ENCODE measurements at places on chromosomes 5 and 9.

- no peak for DNase-seq
Observed at GRCh38 chr5:158995694-158996173, 104.0 kb downstream of the EBF1 start.

DNA sequence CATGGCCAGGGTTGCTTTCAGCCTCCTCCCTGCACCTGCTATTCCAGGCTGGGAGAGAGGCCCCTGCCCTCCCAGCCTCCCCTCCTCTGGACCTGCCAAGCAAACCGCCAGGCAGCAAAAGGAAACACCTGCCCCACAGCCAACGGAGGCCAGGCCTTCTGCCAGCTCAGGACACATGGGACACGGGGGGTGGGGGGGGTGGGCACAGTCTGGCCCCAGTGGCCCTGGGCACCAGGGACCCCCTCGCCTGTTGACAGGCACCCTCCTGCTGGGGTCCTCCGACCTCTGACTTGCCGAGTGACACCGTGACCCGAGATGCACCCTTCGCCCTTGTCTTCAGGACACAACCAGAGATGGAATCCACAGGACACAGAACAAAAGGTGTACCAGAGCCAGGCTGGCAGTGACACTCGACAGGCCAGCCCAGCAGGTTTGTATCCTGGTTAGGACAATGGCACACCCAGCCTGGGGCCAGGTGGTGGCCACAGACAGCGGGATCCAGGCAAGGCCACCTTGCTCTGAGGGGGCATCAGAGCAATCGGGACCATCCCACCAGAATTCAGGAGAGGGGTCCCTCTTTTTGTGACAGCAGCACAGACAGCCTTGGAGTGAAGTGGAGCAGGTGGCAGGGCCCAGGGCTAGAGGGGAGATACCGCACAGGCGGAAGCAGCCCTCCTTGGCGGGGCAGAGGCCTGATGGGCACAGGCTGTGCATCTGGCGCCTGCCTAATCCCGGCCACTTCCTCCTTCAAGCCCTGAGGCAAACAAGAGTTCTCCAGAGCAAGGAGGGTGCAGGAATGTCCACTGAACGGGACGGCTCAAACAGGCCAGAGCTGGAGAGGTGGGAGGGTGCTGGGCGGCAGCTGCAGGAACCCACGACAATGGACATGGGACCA is 1.3 kb upstream of the TMEM210 start:
- DNase-seq, result no peak

DNA sequence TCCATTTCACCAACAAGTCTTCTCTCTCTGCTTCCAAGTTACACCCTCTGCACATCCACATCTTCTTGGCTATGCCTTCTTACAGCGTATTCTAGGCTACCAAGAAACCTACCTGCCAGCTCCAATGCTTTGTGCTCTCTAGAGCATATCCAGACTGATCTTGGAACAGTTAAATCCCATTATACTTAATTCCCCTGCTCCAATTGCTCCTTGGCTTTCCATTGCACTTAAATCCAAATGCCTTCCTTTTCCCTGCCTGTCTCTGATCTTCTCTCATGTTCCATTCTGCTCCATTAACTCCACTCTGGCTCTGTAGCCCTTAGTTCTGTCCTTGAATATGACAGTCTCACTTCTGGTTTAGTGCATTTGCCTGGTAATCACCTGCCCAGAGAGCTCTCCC is 322.4 kb downstream of the LRRC70 start:
- DNase-seq, result no peak

GRCh38 chr5:10409504-10409903 is 32.2 kb upstream of the ROPN1L start:
- no peak for DNase-seq

DNA sequence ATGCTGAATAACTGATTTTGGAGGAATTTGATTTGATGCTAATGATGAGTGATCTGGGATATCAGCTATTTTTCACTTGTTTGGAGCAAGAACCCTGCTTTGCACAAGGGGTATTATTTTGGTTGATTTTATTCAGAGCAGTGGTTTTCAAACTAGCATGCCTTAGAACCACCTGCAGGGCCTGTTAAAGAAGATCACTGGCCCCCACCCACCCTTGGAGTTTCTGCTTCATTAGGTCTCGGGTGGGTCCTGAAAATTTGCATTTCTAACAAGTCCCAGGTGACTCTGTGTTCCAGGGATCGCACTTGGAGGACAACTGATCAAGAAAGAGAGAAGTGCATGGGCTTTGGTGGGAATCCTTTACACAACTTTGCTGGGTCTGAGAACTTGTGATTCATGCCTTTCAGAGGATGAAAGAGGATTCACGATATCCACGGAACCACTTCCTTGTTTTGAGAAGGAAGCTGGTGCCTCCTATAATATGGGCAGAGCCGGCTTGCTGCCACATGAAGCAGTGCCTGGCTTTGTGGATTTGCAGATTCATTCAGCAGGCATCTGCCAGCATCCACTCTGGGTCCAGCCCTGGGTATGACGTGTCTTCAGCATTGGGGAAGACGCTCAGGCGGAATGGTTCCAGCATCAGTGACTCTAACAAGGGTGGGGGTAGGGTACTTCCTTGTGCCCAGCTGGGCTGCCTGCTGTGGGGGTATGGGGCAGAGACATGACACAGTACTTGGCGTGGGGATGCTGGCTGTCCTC is 106.6 kb upstream of the PITX1 start:
- no peak for DNase-seq

GRCh38 chr9:98009437-98009836 is 26.3 kb downstream of the ANP32B start:
- no peak for DNase-seq

DNA sequence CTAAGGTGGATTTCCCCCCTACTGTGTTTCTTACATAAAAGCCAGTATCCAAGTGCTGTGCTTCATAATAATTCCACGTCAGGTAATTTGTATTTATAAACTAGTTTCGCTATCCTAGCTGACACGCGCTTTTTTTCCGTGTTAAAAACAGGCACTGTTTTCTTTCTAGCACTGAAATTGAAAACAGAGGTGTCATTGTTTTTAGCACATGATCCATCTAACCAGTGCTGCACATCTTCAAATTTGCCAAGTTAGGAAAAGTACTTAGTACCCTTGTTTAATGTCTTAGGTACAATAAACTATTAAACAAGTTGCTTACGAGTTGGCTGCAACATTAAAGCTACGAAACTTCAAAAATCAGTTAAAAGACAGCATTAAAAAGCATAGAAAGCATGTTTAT is 49.9 kb downstream of the JMY start:
- DNase-seq, result no peak

DNA sequence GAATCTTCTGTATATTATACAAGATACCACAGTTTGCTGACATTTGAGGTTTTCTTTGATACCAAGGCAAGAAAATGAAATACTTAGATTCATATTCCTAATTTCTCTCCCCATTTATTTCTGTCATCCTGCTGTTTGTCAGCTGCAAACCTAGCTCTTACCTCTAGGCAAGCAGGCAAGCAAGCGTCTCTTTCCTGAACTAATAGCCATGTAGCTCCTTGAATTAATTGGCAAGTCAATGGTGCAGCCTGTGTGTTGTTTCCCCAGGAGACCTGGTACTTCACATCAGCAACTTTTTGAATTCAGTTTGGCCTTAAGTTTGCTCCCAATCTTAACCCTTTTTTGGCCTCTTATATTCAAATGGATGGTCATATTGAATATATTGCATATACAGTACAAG is 573.6 kb upstream of the ARRDC3 start:
- no peak for DNase-seq

DNA sequence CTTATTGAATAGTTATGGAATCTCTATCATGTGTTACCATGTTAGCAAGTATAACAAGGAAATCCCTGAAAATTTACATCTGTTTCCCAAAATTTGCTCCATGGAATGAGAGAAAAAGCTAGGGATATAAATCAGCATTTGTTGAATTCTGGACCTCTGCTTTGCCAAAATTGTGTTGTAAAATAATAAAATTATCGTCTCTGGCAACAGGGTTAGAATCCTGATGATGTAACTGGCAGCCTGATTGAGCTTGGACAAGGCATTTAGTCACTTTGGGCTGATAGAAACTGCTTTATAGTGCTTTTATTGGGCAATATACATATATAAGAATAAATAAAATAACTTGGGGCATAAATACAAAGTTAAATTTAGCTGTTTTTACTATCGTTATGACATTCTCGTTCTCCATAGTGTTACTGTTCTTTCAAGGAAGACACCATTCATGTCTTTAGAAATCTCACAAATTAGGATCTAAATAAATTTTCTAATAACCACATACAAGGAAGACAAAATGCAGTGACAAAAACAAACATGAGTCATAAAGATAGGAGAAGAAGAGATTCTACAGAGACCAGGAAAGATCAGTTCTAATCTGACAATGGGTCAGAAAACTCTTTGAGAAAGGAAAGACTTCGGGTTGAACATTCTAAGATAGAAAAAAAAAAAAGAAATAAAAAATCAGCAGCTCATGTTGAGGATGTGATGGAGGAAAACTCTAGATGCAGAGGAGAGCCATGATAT is 145.0 kb upstream of the CDH10 start:
- no peak for DNase-seq

DNA sequence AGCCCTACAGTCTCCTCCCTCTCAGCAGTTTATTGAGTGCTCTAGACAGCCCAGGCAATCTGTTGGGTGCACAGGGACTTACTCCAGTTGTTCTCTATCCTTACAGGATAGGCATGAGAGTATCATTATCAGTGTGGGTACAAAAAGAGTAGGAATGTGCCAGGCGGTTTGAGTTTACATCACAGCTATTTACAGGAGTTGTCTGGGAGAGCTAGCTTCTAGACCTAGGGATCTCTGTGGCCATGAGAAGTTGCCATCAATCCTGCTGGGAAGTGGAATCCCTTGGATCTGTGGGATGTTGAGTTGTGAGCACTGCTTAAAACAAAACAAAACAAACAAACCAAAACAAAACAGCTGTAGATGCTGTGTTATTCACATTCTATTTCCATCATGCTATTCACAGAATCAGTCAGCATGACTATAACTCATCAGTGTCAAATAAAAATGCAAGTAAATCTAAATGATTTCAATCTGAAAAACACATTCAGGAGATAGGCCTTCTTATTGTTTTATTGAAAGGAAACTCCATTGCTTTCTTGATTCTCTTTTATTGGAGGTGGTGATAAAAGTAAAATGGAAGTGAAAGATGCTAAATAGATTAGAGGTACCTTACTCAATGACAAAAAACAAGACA is 552.4 kb upstream of the ZNF608 start:
- DNase-seq, result no peak

DNA sequence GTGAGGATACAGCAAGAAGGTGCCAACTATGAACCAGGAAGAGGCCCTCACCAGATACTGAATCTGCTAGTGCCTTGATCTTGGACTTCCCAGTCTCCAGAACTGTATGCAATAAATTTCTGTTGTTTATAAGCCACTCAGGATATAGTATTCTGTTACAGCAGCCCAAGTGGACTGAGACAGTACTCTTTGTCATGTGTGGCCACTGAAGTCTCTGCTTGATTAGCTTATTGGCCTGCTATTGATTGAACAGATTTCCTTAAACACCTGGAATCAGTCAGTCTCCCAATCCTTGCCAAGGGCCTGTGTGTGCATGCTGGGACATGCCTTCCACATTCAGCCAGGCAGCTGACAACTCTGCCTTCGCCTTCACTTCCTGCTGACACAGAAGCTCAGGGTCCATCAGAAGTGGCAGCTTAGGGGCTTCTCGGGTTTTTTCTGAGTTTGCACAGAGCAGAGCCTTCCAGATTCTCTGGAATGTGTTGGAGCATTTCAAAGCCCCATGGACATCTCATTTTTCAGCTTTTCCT is 13.7 kb upstream of the ROR2 start:
- DNase-seq, result no peak

DNA sequence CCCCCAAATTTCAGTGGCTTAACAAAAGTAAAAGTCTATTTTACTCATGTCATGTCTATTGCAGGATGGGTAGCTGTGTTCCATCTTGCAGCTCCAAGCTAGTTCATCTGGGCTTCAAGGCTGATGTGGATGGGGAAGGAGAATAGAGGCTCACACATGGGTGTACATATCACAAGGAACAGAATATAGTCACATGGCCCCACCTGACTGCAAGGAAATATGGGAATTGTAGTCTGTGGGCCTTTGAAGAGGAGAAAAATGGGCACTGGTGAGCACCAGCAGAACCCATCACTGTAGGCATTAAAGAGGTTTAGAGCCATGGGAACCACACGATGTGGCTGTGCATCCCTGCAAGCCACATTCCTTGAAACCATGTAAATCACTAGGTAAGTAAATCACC is 17.9 kb upstream of the TRIO start:
- DNase-seq, result no peak

DNA sequence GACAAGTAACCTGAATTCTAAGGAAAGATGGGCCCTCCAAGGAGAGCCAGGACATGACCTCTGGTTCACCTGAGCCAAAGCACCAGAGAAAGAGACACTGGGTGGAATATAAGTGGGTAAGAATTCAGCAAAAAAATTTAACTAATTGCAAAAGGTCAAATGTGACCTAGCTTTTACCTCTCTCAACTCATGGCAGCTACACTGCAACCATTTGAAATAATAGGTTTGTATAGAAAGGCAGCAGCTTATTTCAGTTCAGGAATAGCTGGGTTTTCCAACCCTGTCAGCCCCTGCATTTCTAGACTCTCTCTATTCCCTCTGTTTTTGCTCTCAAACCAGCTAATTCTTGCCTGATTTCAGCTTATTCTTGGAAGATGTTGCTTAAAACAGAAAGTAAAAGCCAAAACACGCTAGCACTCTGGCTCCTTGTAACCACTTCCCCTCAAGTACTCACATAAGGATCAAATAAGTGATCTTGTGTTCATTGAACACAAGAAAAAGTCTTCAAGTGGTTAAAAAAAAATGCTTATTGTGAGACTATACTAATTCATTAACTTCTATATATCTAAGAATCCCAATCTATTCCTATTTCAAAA is 101.1 kb upstream of the NR4A3 start:
- DNase-seq, result no peak

GRCh38 chr5:176412517-176413254 is 3.7 kb downstream of the CLTB start:
- no peak for DNase-seq

DNA sequence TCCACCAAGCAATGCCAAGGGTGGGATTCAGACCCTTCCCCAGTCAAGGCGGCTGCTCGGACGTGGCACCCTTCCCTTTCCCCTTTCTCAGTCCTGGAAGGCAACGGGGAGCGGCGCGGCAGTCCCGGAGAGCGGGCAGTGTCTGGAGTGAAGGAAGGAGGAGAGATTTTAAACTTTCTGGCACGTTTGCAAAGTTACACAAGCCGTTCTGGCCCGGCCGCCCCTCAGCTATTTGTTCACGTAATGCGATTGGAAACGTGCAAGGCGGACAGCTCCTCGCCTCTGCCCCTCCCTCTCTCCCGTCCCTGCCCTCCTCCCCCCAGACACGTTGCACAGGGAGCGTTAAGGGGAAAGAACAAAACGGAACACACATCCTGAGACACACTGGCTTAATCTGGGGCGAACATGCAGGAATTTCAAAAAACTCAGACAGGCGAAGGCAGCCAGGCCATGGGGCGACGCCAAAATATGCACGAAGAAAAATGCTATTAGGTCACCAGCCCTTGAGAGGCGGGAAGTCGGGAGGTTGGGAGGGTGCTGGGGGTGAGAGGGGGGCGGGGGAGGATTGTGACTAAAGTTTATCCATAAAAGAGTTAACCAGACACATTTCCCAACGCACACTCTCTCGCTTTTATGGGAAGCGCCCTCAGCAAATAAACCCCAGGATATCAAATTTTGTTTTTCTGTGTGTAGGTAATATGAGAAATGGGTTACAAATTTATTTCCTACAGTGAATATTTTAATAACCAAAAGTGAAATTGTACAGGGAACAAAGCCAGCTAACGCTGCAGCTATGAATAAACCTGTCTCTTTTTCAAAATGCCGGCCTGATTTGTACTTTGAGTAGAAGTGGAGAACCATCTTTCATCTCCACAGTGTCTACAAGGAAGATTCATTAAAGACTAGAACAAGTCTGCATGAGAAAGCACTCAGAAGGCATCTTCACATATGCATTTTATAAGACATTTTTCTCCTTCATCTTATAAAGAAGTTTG is at the start of gene LOX:
TSS of gene LOX (minus strand) at position 144 of the 995 bp plus-strand sequence. CDS start 274 bp downstream, outside the sequence.
- DNase-seq, result no peak

Data from NCI-H1694 treated with DMSO at 0.1 percent for 48 hours (cell line).